HS-5 (cell line): ENCODE measurements at places on chromosomes 1 and 21.

DNA sequence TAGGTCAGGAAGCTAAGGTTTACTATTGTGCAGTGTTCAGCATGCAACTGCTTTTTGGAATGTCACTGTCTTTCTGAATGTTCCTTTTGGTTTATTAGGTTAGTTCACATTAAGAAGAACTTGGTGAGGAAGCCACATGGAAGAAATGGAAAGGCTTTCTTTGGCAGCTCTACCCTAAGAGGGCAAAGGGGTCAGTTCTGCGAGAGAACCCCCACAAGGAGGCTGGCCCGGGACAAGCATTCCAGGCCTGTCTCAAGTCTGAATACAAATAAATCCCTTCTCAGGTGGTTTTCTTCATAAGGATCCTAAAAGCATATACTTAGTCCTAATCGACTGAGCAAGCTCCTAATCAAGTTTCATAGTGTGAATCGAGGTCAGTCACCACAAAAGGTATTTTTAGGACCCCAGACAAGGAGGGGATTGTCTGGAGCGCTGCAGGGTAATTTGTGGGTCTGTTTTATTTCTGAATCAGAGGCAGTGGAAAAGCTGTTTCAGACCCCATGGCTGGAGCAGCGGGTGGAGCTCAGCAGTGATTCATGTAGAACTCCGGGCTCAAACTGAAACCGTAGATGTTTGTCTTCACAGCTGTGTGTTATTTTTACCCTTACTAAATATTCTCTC is 63.3 kb downstream of the ERG start:
- DNase-seq = no peak

DNA sequence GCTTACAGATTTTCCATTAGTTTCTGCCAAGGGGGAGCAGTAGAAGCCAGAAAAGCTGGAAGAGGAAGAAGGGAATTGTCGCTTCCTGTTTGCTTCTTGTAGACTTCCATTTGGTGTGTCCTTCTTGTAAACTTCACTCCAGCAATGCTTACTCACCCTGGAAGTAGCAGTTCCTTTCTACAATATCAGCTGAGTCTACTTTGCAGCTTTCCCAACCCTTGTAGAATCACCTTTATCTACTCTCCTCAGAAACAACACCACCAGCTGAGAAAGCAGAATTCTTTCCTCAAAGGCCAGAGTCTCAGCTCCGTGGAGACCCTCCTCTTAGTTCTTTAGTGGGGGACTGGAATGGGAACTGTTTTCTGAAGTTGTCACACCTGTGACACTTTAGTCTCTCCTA is 1136.7 kb upstream of the TMPRSS15 start:
- no peak for DNase-seq

- DNase-seq = no peak
These were observed 33.0 kb downstream of the CACHD1 start for GRCh38 chr1:64502931-64503330.

DNA sequence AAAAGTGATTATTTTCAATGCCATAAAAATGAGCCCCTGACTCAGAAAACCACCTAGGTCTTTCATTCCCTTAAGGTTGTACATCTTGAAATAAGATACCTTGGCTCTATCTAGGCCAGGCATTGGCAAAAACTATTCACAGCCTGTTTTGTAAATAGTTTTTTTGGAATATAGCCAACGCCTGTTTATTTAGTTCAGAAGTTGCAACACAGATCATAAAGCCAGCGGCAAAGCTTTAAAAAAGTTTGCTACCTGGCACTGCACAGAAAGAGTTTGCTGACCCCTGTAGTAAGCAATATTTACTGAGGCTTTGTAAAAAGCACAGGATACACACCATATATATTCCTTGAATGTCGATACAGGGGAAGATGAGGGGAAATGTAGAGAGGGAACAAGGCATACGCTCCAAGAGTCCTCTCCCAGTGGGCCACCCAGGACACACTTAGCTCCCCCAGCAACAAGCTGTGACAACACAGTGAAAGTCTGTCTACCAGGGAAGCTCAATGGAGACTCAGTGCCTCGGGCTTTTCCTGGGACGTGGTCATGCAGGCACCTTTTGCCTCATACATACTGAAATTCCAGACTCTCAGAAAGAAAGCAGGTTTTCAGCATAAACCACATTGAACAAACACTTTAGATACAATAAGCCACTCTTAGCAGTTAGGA is 20.5 kb downstream of the TARBP1 start:
- DNase-seq = no peak

DNA sequence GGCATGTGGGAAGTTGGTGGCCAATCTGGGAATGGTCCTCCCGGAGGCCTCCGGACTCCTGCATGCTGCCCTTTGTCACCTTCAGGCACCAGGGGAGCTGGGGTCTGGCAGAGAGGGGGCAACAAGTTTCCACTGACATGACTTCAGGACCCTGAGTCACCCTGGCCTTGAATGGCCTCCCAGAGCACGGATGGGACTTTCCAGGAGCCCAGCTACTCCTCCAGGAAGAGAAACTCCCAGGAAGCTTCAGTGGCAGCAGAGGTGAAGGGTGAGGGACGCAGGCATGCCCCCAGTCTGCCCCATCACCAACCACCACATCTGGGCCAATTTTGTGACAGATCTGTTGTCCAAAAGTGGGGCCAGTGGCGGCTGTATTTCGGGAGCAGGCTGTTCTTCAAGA is 55.9 kb upstream of the WASF2 start:
- DNase-seq = no peak

DNA sequence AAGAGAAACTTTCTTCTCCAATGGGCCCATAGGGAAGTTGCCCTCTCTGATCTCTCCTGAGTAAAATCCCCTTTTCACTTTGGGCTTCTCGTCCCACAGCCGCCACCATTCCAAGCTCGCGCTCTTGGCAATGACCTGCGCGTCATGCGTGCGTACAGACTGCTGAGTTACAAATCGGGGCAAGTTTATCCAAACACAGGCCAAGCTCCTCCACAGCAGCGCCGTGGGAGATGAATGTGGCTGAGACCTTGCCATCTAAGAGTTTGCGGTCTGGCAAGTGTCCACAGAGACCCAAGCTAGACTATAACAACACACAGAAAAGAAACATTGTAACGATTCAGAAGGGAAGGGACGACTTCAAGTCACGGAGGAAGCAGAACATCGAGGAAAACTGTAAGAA is 116.3 kb upstream of the SOD1 start:
- no peak for DNase-seq

DNA sequence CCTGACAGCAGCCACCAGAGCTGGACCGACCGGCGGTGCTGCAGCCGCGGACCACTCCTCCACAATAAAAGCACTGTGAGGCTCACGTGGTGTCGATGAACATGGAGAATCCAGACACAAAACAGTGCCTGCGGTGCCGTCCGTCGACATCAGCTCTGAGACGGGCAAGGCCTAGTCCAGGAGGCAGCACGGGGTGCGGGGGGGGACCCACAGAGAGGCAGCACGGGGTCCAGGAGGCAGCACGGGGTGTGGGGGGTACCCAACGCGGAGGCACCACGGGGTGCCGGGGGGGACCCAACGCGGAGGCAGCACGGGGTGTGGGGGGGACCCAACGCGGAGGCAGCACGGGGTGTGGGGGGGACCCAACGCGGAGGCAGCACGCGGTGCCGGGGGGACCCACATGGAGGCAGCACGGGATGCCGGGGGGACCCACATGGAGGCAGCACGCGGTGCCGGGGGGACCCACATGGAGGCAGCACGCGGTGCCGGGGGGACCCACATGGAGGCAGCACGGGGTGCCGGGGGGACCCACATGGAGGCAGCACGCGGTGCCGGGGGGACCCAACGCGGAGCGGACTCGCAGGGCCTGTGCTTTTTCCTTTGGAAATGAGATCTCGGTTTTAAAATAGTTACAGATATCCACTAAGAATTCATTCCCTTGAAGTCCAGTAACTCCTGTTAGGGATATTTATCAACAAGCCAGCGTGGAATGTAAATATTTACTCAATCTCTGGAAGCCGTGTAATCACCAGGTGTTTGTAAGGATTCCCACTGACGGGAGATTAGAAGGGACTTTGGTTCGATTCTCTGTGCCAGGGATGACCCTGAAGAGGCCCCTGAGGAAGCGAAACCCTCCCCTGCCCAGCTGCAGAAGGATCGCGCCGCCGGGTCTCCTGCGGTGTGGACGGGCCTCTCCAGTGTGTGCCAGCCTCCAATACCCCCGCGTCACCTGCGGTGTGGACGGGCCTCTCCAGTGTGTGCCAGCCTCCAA is 52.1 kb downstream of the COL6A1 start:
- no peak for DNase-seq

DNA sequence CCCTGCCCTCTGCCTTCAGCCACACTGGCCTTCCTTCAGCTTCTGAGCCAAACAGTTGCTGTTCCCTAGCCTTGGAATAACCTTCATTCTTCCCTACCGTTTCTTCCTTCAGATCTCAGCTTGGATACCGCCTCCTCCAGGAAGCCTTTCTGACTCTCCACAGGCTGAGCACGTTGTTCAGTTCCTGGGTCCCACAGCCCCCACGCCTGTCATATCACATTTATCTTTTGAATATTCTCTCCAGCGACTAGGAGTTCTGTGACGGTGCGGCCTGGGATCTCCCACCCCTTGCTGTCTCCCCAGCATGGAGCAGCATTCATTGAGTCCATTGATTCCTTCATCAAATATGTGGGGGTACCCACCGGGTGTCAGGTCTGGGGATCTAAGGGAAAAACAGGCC is 39.2 kb downstream of the EPHA2 start:
- no peak for DNase-seq

GRCh38 chr1:46466477-46467182 is 23.0 kb upstream of the DMBX1 start:
- no peak for DNase-seq

GRCh38 chr21:28127175-28127785 is 865.4 kb downstream of the LTN1 start:
- no peak for DNase-seq

GRCh38 chr1:225378880-225379279 is 49.0 kb downstream of the LBR start:
- DNase-seq = no peak

- no peak for DNase-seq
These were observed 1.1 kb downstream of the SASS6 start for GRCh38 chr1:100131623-100132022.

DNA sequence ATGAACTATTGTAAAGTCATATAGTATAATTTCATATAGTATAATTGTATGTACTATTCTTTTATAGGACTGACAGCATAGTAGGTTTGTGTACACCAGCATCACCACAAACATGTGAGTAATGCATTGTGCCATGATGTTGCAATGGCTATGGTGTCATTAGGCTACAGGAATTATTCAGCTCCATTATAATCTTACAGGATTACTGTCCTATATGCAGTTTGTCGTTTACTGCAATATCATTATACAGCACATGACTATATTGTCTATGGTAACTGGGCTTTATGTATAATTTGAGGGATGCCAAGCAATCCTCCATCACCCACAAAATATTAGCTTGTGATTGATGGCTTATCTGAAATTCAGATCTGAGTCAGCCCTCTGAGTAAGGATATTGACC is 54.2 kb upstream of the PBX1 start:
- DNase-seq = no peak
